MCF 10A (cell line): ENCODE measurements at places on chromosomes 1 and 21. TPM values are rescaled to one million over a fixed set of nuclear protein-coding genes. Genes with fewer than 3 reads are reported as not detected.

TSPAN1 gene
- total RNA-seq, result 22.7 and 41.7 TPM in 2 replicates

KRTAP12-2 gene
- total RNA-seq, result not detected in 2 replicates

FMN2 gene
- total RNA-seq, result 5.3 and 8.6 TPM in 2 replicates

OMA1 gene
- 15.7 and 17.9 TPM in 2 replicates for total RNA-seq

LCE1C gene
- total RNA-seq, result 1.4 and 1.9 TPM in 2 replicates

SLC27A3 gene
- 11.1 and 12.8 TPM in 2 replicates for total RNA-seq
